Glutamatergic neuron (in vitro differentiated cells): ENCODE measurements at places on chromosomes 7 and 10. TPM values are rescaled to one million over a fixed set of nuclear protein-coding genes. Genes with fewer than 3 reads are reported as not detected.

DNA sequence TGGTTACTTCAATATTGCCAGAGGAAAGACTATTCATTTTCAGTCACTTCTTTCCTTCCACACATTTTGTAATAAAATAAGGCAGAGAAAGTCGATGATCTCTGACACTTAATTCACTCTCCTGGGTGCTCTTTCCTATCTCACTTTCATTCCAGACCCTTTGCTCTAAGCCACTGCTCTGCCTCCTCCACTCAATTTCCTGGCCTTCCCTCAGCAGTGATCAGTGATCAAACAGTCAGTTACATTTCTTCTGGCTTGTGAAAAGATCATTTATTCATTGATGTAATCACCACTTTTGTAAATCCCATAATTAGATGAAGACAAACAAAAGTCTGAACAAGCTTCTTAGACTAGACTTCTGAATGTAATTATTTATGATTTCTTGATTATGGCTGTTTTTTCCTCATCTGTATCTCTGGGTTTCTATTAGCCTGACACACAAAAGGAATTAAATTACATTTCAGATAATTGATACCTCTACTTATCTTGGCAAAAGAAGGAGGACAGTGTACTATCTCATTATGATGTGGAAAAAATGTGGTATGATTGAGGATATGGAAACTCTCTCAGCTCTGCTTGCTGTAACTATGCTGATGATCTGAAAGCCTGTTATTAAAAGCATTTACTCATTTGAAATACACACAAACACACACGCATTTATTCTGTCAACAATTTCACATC, 1102.3 kb downstream of the GRM8 start:
- no peak for DNase-seq

DNA sequence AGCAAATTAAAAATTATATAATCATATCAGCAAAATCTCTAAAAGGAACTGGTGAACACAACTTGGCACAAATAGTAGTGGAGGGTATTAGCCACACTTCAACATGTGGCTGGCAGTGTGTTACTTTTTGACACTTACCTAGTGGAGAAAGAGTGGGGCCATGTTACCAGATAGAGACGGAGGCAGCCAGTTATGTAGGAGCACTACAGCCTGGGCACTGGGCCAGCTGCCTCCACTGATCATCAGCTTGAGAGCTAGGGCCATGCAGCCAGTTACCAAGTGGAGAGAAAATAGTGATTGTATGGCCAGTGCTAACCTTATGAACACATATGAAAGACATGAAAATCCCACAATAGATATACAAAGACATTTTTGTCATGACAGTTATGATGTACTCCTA, 243.1 kb downstream of the CTNNA3 start:
- no peak for DNase-seq

- DNase-seq = no peak
Observed at GRCh38 chr7:148209643-148210190, 380.8 kb upstream of the C7orf33 start.

DNA sequence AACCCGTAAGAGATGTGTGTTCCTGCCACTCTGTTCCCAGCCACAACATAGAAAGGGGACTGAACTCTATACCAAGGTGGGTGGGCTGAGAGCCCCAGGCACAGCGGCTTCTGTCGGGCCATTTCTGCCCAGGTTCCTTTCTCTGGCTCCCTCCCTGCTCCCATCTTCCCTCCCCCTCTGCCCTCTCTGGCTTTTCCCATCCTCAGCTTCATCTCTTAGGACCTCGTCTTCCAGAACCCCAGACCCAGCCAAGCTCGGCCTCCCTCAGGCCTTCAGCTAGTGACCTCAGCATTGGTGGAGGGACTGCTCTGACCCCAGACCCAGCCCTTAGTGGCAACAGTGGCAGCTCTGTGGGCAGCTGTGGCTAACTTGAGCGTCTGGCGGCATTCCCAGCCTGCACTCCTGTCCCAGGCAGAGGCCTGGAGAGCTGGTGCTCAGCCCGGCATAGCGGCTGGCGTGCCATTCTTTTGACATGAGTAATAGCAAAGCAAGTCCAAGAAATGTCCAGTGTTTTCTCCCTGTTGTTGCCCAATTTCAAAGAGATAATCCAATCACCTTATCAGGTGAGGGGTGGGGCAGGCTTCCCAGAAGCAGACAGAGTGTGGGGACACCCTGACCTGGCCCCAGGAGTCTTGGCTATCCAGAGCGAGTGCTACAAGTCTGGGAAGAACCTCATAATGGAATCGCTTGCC, 15.9 kb downstream of the PTPRE start:
- no peak for DNase-seq

- no peak for DNase-seq
Observed at GRCh38 chr7:47253650-47254080, 328.2 kb downstream of the TNS3 start.

Gene TAF5
- 6.9 TPM for total RNA-seq

Gene DNAJC30
- total RNA-seq = 8.4 TPM

Gene WASHC2A
- total RNA-seq = 58.5 TPM

Gene ANKRD61
- total RNA-seq = not detected
